ENCODE measurements at places on chromosomes 3 and 15.

DNA sequence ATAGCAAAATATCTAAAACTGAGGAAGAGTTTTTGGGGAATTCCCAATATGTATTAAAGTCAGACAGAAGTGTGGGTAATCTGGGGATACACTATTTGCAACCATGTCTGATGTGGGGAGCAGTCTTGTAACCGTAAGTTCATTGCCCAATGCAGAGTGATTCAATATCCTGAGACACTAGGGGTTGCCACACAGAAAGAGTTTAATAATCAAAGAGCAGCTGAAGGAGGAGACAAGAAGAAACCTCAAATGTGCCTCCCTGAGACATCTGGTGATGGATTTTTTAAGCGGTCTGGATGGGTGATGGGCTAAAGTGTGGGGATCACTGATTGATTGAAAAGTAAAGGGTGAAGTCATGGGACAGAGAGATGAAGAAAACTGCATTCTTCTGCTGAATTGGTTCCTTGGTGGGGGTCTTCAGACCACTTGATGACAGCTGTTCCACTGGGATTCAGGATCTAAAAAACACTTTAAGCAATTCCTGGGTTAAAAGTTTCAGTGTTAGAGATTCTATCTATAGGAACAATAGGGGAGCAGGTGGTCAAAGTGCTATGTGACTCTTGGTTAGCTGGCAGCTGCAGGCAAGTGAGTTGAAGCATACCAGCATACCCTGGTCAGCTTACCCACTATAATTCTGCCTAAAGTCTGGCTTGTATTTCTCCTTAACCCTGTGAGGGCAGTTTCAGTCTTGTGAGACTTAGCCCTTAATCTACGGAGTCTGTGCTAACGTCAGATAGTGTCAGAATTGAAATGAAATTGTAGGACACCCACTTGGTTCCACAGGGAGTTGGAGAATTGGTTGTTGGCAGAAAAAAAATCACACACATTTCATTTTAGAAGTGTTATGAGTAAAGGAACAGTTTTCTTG, 425.9 kb upstream of the TGFBR2 start:
- DNase-seq, result no peak

GRCh38 chr3:156693166-156693565, 18.8 kb downstream of the TIPARP start:
- no peak for DNase-seq

DNA sequence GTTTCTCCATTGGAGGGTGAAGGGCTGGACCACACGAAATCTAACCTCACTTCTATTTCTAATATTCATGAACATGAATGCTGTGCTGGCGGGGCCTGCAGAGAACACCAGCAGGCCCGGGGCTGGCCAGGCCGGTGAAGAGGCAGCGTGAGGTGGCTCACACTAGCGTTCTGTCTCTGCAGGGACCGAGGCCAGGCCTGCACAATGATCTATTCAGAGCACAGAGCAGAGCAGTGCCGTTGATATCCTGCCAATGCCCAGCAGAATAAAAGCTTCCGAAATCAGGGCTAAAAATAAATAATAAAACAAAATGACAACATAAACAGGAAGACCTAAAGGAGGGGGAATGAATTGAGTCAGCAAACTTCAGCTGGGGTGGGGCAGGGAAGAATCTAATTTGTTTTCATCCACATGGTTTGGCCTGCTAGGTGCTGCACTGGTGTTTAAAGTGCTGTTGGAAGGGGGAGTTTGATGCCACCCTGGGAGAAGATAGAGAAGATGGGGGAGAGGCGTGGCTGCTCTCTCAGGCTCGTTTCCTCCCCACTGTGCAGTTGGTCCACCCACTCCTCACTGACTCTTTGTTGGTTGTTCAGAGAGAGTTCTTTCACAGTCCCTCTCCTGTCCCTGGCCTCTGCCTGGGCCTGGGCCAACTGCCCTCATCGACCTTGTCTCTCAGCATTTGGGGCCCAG, 837.1 kb downstream of the AGBL1 start:
- DNase-seq, result no peak

- DNase-seq, result no peak
Observed at GRCh38 chr3:190366133-190366532, 21.8 kb upstream of the CLDN16 start.

GRCh38 chr3:46685446-46685845, 8.0 kb downstream of the ALS2CL start:
- DNase-seq, result no peak

DNA sequence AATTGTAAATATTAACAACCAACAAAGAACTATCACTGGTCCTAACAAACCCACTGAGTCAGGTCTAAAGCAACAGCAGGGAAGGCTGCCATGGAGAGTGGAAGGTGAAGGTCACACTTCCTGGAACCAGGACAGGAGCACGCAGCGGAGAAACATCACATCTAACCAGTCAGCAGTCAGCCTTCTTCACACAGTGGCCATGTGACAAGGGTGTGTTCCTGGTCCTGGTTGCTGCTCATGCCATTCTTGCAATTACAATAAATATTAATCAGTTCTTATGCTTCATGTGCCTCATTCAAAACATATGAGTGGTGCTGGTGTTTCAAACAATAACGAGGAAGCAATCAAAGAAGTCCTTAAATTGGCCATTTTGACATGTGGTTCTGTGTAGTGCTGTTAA, 162.8 kb downstream of the ARRDC4 start:
- no peak for DNase-seq

DNA sequence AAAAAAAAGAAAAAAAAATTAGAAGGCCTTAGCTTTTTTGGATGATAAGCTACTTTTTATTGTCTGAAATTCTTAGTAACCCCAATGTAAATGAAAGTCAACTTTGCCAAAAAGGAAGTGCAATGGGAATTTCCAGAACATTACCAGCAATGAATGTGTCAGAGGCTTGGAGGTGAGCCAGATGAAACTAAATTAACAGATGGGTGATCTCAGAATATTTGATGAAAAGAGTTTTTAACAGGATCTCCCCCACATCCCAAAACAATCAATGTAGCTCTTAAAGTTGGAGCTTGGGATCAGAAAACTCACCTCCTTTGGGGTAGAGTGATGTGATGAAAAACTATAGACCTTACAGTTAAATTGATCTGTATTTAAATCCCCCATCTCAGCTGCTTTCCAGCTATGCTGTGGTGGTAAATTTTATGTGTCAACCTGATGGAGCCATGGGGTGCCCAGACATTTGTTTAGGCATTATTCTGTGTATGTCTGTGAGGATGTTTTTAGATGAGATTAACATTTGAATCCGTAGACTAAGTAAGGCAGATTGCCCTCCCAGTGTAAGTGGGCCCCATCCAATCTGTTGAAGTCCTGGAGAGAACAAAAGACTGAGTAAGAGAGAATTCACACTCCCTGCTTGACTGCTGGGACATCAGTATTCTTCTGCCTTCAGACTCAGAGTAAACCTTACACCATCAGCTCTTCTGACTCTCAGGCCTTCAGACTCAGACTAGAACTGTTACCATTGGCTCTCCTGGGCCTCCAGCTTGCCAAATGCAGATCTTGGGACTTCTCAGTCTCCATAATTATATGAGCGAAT, 84.3 kb upstream of the TNFSF10 start:
- DNase-seq, result no peak

GRCh38 chr3:69871251-69871650, 128.3 kb upstream of the SAMMSON start:
- DNase-seq, result no peak

GRCh38 chr3:64530434-64531049, 157.3 kb downstream of the ADAMTS9 start:
- no peak for DNase-seq

- no peak for DNase-seq
Observed at GRCh38 chr15:33157371-33158037, 37.0 kb downstream of the FMN1 start.

DNA sequence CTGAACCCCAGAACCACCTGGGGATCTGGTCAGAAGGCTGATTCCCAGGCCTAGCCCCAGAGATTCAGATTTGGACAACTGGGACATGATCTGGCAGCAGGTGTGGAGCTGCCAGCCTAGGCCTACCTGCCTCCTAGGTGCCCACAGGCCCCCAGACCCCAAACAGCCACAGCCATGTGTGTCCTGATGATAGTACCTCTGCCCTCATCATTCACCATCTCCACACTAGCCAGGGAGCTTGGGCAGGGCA, 34.7 kb downstream of the HMCES start:
- no peak for DNase-seq

- DNase-seq, result no peak
Observed at GRCh38 chr3:73623346-73623745, 1.4 kb downstream of the PDZRN3 start.

- DNase-seq, result no peak
Observed at GRCh38 chr3:117699058-117699457, 989.5 kb downstream of the TUSC7 start.

GRCh38 chr3:123152687-123153086, 49.1 kb upstream of the SEC22A start:
- no peak for DNase-seq

DNA sequence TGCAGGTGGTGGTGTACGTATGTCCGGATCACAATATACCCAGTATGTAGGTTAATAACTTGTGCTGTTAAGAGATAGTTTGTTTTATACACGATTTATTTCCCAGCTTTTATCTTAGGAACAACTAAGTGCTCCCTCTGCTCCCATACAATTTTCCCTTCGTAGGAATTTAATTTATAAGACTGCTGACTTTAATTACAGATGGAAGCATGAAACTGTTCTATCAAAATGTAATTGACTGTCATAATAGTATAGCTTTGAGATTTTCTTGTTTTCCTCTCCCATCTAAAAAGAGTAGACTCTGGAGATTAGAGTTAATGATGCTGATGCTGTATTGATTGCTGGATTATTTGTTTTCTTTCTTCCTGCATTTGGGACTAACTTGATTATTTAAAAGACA, 370.7 kb upstream of the SGO1 start:
- DNase-seq, result no peak

DNA sequence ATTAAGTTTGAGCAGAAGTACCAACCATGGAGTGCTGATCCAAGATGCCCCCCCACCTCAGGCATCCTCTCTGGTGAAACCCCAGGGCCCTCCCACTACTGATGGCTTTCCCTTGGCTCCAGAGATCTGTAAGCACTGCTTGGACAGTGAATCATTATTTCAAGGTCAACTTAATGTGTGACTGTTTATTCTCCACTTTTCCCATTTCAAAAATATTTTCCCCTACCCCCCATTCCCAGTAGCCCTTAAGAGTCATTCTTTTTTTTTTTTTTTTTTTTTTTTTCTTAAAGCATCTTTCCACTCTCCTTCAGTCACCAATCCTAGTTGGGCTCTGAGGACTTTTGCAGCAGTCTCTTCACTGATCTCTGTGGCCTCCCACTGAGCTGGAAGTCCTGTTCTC, 82.6 kb downstream of the PCCB start:
- no peak for DNase-seq

DNA sequence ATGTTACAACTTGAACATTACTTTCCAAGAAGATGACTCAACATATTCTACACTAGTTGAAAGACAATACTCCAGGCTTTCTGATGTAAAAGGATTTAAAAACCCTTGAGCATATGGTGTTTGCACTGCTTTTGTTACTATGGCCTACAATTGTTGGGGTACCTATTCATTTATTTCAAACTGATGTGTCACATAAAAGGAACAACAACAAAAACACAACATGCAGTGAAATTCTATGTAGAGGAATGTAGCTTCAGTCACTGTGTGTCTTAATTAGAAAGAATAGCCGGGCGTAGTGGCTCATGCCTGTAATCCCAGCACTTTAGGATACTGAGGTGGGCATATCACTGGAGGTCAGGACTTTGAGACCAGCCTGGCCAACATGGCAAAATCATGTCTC, 1.6 kb downstream of the SPATA16 start:
- no peak for DNase-seq

- no peak for DNase-seq
Observed at GRCh38 chr3:150902988-150903387, 2.3 kb downstream of the MINDY4B start.

GRCh38 chr3:113551820-113552219, 19.5 kb downstream of the SIDT1 start:
- no peak for DNase-seq

DNA sequence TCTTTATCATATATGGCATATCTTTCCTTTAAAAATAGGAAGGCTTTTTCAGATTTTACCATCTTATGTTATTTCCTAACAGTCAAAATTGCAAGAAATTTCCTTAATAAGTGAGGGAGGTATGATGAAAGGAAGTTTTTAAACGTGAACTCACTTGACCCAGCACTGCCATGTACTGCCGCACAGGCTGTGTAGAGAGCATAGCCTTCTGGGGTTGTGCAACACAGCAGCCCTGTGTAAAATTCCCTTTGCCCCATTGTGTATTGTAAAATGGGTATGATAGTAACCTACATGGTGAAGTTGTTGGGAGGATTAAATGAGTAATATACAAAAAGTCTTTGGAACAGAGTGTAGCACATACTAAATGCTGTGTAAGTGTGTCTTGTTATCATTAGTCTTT, 78.6 kb downstream of the PEX5L start:
- DNase-seq, result no peak

DNA sequence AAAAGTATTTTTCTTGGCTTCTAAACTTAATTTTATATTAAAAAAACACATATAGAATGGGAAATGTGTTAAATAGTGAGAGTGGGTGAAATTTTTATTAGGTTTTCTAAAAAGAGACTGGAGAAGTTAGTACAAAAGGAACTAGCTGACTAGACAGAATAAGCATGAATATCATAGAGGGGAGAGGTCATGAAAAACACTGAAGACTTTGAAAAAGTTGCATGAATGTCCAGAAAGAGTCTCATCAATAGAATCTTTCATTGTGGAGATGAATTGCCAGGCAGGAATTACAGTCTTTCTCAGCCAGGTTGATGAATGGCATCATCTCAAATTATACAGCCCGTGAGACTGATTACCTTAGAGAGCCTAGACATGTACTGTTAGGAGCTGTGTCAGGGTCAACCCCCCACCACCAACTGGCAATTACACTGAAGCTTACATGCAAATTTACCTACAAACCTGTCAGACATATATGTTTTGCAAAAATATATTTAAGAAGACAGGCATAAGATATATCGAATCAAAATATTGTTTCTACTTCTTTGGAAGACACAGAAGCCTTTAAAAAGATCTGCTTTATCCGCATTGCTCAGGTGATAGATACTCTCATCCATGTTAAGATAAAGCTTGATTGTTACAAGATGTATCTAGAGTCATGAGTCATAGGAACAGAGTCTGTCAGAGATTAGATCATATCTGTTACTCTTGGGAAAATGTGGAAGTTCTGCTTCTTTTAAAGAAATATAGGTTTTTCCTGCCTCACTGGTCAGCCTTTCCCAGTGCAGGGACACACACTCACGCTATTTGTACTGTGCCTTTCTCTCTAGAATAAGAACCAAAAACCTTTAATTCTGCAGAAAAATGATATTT, 34.8 kb upstream of the PFN2 start:
- no peak for DNase-seq

DNA sequence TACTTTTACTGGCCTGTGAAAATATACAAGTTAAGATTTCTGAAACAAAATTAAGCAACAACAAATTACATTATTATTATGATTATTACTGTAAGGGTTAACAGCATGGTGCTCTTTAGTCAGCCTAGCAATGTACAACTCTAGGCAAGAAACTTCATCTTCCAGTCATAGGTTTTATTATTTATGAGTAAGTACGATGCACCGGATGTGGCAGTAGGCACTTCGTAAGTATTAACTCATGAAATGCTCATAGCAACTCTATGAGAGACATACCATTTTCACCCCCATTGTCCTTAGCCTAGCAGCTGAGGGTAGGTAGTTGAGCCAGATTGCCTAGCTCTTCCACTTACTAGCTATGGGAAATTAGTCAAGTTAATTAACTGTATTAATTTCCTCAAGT, 68.0 kb upstream of the PTPRG start:
- DNase-seq, result no peak

GRCh38 chr3:8500319-8500988, 1.2 kb upstream of the LMCD1 start:
- no peak for DNase-seq
